Colonic mucosa (tissue), 4 donors: ENCODE measurements at places on chromosomes 13 and 19. TPM values are rescaled to one million over a fixed set of nuclear protein-coding genes. Genes with fewer than 3 reads are reported as not detected.
A peak's percentile ranks its signal among the peaks of the same experiment; 100 is the strongest.

RYR1 gene
- 0.89 TPM for total RNA-seq

DNA sequence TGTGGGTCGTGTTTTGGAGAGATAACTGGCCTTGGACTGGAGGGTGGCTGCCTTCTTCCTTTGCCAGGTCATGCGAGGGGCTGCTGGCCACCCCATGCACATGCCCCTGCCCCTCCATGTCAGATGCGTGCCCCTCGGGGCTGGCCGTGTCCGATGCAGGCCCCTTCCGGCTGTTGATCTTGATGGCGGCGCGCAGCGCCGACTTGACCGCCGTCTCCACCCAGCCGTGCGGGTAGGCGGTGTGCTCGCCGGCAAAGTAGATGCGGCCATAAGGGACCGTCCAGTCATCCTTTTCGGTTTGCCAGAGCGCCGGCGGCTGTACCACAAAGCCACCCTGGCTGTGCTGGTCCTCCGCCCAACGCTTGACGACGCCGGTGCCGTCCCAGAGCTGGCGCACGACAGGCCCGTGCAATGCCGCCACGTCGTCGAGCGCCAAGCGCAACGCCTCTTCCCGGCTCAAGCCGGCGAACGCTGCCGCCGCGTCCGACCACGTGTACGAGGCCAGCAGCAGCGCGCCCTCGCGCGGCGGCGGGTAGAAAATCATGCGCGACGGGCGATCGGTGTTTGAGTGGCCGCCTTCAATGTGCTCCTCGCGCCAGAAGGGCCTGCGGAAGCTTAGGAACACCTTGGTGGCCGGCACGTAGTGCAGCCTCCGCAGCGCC, 6.9 kb downstream of the IL4I1 start:
- H3K27ac ChIP-seq, result no peak overlapping the region
- peak; percentile 78 for DNase-seq
- H3K4me3 ChIP-seq, result peak overlapping the region; percentile 41
- H3K27me3 ChIP-seq, result no peaks in the 10 kb centered on the region
- H3K4me1 ChIP-seq, result peaks cover 4% of the 10 kb centered on the region

GRCh38 chr19:45346449-45346848, 5.9 kb downstream of the KLC3 start:
- peaks cover 8% of the 10 kb centered on the region for H3K27me3 ChIP-seq
- no peaks in the 10 kb centered on the region for H3K4me1 ChIP-seq
- no peaks in the 10 kb centered on the region for H3K36me3 ChIP-seq
- H3K4me3 ChIP-seq, result no peak overlapping the region
- DNase-seq, result no peak

DNA sequence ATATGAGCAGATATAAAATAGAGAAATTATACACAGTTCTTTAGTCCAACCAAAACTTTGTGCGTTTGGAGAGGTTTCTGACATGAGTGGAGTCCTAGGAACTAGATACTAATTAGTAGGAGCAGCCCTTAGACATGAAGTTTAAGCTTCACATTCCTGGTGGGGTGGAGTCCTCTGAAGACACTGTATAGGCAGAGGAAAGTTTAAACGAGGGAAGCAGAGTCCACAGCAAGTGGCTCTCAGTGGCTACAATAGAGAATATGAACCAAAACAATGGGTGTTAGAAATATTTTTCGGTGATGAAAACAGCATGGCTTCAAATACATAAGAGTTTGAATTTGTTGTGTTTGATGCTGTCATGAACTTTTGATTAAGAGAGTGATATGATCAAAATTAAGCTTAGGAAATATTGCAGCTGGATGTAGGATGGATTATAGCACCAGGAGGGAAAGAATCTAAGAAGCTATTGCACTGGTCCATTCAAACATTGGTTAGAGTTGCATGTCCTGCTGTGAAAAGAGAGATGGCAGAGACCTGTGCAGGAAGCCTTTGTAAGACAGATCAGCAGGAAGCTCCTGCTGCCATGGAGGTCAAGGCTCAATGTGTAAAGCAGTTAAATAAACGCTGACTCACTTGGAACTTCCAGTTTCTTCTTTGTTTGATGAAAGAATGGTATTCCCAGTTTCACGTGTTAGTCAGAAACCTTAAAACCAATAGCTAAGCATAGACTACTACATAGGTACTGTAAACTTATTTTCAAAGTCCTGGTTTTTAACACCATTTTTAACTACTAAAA, 175.2 kb downstream of the TDRD3 start:
- no peak for DNase-seq
- H3K36me3 ChIP-seq, result no peaks in the 10 kb centered on the region
- H3K27me3 ChIP-seq, result no peaks in the 10 kb centered on the region
- no peak overlapping the region for H3K4me3 ChIP-seq

DNA sequence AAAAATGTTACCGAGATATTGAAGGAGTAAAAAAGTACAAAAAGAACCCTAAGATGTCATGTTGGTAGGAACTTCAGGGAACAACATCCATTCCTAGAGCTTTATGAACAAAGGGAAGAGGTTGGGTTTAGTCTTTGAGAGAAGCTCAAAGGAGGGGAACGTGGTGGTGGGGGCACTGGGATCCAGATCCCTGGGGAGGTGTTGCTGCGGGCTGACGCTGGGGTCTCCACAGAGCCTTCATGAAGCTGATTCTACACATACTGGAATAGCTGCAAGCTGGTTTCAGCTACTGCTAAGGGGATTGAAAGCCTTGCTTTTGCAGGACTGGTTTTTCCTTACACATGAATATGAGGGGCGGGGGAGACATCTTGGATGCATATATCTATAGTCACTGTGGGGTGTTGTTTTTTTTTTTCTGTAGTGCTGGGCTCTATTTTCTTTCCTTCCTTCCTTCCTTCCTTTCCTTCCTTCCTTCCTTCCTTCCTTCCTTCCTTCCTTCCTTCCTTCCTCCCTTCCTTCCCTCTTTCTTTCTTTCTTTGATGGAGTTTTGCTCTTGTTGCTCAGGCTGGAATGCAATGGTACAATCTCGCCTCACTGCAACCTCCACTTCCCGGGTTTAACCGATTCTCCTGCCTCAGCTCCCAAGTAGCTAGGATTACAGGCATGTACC, 6.5 kb upstream of the MZF1 start:
- no peaks in the 10 kb centered on the region for H3K4me1 ChIP-seq
- H3K27ac ChIP-seq, result no peak overlapping the region
- no peak overlapping the region for H3K4me3 ChIP-seq
- H3K27me3 ChIP-seq, result no peaks in the 10 kb centered on the region
- no peak for DNase-seq

DNA sequence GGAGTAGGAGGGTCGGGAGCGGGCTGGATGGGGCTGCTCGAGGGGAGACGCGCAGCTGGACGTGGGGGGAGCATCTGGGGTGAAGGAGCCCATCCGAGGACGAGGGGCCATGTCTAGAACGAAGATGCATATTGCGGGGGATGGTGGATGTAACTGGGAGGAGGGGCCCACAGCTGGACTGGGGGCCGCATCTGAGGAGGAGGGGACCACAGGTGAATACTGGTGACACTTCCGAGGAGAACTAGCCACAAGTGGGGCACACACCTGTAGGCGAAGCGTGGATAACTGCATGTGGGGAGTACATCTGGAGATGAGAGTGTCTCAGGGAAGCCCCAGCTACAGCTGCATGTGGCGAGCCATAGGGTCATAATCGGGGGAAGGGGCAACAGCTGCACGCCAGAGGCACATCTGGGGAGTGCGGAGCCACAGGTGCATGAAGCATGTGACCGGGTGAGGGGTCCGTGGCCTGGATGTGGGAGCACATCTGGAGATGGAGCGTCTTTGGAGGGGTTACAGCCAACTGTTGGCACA, 402 bp downstream of the ZSWIM9 start:
- H3K4me3 ChIP-seq, result peak overlapping the region; percentile 84
- H3K4me1 ChIP-seq, result peaks cover 4% of the 10 kb centered on the region
- no peaks in the 10 kb centered on the region for H3K27me3 ChIP-seq
- DNase-seq, result peak; percentile 28
- H3K27ac ChIP-seq, result peak overlapping the region; percentile 94
